Stimulated activated memory B cell treated with anti-CD40 and anti-IgM and Interleukin-4, amounts not matched to agents 10 μg/mL and 1 μg/mL and 100 μg/mL, for 72 hours (primary cell): ENCODE measurements at places on chromosomes 6 and 20.

DNA sequence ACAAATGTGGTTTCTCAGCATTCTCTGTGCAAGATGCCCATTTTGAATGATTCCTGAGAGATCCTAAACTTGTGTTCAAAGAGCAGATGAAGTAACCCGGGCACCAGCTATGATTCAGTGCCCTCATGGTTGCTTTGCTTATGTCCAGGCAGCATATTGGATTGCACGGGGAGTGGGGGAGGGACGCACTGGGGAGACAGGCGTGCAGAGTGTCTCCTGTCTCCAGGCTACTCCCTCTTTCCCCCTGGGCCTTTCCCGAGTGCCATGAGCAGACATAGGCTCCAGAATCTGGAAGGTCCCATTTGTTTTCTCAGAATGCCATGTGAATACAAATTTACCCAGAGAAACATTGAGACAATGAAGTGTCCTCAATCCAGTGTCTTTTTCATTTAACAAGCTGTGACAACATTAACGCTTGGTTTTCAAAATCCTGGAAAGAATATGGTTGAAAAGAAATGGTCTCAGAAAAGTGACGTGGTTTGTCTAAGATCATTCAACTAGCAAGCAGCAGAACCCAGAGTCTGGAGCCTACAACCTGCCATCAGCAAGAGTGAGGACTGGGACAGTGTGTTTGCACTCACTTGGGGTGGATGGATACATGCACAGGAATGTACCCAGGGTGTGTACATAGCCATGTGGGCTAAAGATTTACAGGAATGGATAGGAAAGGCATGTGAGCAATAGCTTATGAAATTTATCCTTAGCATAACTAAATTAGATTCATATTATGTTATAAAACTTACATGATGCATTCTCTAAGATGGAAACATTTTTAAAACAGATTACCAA lies 4.2 kb downstream of the SYNDIG1 start:
- no peak overlapping the region for H3K27ac ChIP-seq
- no peaks in the 10 kb centered on the region for H3K4me1 ChIP-seq
- no peak overlapping the region for H3K4me3 ChIP-seq
- peaks cover 30% of the 10 kb centered on the region for H3K27me3 ChIP-seq
- H3K36me3 ChIP-seq = no peaks in the 10 kb centered on the region

DNA sequence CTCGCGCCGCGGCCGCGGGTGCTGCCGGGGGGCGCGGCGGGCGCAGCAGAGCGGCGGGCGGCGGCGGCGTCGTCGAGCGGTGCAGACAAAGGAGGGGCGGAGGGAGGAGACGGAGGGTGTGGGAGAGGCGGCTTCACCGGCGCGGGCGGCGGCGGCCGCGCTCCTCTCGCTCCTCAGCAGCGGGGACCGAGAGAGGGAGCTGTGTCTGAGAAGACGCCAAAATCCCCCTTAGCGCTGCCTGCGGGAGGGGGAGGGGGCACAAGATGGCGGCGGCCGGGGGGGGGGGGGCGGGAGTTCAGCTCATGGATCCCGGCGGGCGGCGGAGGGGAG lies 296 bp downstream of the ADNP start:
- peaks cover 42% of the 10 kb centered on the region for H3K4me1 ChIP-seq
- no peaks in the 10 kb centered on the region for H3K27me3 ChIP-seq
- peak; percentile 63 for ATAC-seq
- peak overlapping the region; percentile 85 for H3K4me3 ChIP-seq
- H3K27ac ChIP-seq = peak overlapping the region; percentile 98

- no peaks in the 10 kb centered on the region for H3K27me3 ChIP-seq
- H3K27ac ChIP-seq = peak overlapping the region; percentile 15
- peaks cover 61% of the 10 kb centered on the region for H3K4me1 ChIP-seq
- peaks cover 19% of the 10 kb centered on the region for H3K36me3 ChIP-seq
These were observed 4.8 kb upstream of the SDCBP2 start for GRCh38 chr20:1333462-1334369.

GRCh38 chr20:35704514-35705261 lies 5.5 kb downstream of the ROMO1 start:
- no peak for ATAC-seq
- H3K36me3 ChIP-seq = peaks cover 35% of the 10 kb centered on the region
- no peaks in the 10 kb centered on the region for H3K27me3 ChIP-seq
- H3K27ac ChIP-seq = no peak overlapping the region
- no peak overlapping the region for H3K4me3 ChIP-seq

- H3K36me3 ChIP-seq = no peaks in the 10 kb centered on the region
- H3K27me3 ChIP-seq = no peaks in the 10 kb centered on the region
- H3K4me1 ChIP-seq = no peaks in the 10 kb centered on the region
- H3K4me3 ChIP-seq = no peak overlapping the region
- H3K27ac ChIP-seq = no peak overlapping the region
These were observed 405.7 kb downstream of the HDGFL1 start for GRCh38 chr6:22975079-22975478.

GRCh38 chr6:137542713-137543112 lies 48.5 kb upstream of the OLIG3 start:
- ATAC-seq = no peak
- H3K4me3 ChIP-seq = no peak overlapping the region
- H3K36me3 ChIP-seq = no peaks in the 10 kb centered on the region
- H3K27ac ChIP-seq = no peak overlapping the region
- no peaks in the 10 kb centered on the region for H3K4me1 ChIP-seq

DNA sequence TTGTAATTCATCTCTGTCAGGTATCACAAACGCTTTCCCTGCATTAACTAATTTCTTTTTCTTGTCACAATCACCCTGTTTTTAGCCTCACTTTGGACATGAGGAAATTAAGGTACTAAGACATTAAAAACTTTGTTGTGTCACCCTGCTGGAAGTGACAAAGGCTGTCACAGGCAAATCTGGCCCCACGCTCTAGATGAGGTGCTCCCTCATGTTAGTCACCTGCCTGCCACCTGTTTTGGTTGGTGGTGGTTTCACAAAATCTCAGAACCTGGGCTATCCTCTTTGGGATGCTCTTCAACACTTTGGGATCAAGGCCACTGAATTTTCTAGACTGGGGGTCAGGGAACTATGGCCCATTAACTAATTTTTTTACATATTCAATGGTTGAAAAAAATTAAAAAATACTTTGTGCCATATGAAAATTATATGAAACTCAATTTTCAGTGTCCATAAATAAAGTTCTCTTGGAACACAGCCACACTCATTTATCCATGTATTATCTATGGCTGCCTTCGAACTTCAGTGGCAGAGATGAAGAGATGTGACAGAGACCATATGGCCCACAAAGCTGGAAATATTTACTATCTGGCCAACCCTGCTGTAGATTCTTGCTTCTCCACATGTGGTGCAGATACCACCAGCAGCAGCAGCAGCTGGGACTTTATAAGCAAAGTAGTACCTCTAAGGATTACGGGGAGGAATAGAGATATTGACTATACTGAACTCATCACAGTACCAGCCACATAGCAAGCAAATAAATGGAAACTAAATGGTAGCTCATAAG lies 16.1 kb upstream of the TNFAIP3 start:
- no peak for ATAC-seq
- H3K27me3 ChIP-seq = no peaks in the 10 kb centered on the region
- peaks cover 22% of the 10 kb centered on the region for H3K4me1 ChIP-seq
- no peak overlapping the region for H3K27ac ChIP-seq
- peaks cover under 1% of the 10 kb centered on the region for H3K36me3 ChIP-seq

DNA sequence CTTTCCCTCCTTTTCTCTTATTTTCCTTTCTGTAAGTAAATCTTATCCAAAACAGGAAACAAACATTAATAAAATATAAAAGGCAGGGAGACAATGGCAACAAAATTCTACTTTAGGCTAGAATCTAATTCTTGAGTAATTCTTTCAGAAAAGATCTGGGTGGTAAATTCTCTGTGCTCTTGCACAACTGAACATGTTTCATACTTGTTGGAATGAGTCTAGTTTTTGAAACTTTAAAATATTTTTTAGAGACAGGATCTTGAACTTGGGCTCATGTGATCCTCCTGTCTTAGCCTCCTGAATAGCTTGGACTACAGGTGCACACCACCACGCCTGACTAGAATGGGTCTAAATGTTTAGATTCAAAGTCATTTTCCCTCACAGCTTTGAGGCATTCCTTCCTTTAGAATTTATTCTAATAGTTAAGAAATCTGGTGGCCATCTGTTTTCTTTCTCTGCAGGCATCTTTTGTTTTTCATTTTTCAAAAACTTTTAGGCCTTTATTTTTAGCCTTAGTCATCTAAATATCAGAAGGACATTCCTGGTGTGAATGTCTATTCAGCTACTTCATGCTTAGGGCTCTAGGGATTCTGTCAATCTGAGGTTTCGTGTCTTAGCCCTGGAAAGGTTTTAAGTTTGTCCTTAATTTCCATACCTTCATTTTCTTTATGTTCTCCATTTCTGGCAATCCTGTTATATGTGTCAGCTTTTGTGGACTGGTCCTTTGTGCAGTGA lies 76.5 kb downstream of the CDKAL1 start:
- no peak overlapping the region for H3K27ac ChIP-seq
- H3K36me3 ChIP-seq = peaks cover 44% of the 10 kb centered on the region
- no peaks in the 10 kb centered on the region for H3K27me3 ChIP-seq
- H3K4me3 ChIP-seq = no peak overlapping the region
- ATAC-seq = no peak

DNA sequence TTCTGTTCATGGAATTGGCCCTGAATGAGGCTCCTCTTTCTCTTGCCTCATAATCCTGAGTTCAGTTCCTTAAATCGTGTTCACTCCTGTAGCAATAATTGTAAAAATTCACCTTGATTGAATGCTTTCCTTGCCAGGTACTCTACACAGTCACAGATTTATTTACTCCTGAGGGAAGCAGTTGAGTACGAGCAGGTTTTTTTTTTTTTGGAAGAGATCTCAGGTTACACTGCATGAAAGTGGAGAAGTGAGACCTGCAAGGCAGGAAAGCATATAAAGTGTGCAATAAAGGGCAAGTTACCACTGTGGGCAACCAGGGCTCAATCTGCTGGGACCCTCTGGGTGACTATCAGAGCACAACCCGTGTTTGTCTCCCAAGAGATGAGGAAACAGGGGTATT lies 93.0 kb upstream of the DOK5 start:
- no peak overlapping the region for H3K4me3 ChIP-seq
- H3K27ac ChIP-seq = no peak overlapping the region
- H3K36me3 ChIP-seq = no peaks in the 10 kb centered on the region
- H3K27me3 ChIP-seq = peaks cover 46% of the 10 kb centered on the region

- ATAC-seq = peak; percentile 99
- H3K27ac ChIP-seq = peak overlapping the region; percentile 84
- H3K27me3 ChIP-seq = peaks cover 12% of the 10 kb centered on the region
- H3K4me1 ChIP-seq = peaks cover 60% of the 10 kb centered on the region
- H3K4me3 ChIP-seq = peak overlapping the region; percentile 59
These were observed 56.7 kb downstream of the APCDD1L start for GRCh38 chr20:58458342-58459057.

DNA sequence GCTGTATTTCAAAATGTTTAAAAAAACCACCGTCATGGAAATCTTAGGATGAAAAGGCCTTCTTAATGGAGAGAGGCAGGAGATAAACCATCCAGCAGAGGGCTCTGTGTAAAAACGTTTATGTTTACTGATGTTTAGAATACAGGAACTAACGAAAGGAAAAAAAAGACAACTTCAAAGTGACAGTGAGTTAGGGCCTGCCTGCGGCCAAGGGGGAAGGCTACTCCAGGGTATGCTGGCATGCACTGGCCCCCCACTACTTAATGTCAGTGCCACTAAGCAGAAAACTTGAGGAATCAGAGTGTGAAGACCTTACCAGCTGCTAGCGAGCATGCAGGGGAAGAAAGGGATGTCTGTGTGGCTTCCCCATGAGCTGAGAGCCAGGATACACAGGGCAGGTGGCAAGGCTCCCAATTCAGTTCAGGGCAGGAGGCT lies 47.7 kb downstream of the AKAP7 start:
- H3K27me3 ChIP-seq = no peaks in the 10 kb centered on the region
- peaks cover 6% of the 10 kb centered on the region for H3K36me3 ChIP-seq
- peaks cover 6% of the 10 kb centered on the region for H3K4me1 ChIP-seq
- no peak for ATAC-seq

- H3K4me1 ChIP-seq = no peaks in the 10 kb centered on the region
- no peak overlapping the region for H3K27ac ChIP-seq
- ATAC-seq = no peak
- H3K27me3 ChIP-seq = no peaks in the 10 kb centered on the region
These were observed 67.1 kb downstream of the LAMP5 start for GRCh38 chr20:9581509-9581908.

GRCh38 chr6:72857791-72858585 lies 236.1 kb downstream of the KCNQ5 start:
- no peaks in the 10 kb centered on the region for H3K36me3 ChIP-seq
- no peak for ATAC-seq

DNA sequence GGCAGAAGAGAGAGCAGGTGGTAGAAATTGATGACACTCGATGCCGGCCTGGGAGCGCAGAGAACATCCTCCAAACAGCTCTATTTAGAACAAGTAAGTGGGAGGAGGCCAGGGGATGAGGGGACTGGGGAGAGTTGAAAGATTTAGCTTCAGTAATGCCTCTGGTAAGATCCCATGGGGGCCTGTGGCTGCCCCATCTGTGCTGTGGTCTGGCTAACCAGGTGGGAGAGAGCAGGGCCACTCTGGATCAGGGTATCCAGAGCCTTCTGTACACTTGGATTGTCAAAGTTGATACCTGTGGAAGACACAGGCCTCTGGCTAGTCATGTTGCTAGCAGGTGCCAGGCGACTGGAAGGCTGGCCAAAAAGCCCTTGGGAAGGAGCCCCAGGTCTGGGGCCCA lies 27.6 kb downstream of the NCOA5 start:
- H3K36me3 ChIP-seq = peaks cover 79% of the 10 kb centered on the region
- peaks cover 67% of the 10 kb centered on the region for H3K4me1 ChIP-seq
- H3K27me3 ChIP-seq = peaks cover 21% of the 10 kb centered on the region
- peak overlapping the region; percentile 34 for H3K27ac ChIP-seq

DNA sequence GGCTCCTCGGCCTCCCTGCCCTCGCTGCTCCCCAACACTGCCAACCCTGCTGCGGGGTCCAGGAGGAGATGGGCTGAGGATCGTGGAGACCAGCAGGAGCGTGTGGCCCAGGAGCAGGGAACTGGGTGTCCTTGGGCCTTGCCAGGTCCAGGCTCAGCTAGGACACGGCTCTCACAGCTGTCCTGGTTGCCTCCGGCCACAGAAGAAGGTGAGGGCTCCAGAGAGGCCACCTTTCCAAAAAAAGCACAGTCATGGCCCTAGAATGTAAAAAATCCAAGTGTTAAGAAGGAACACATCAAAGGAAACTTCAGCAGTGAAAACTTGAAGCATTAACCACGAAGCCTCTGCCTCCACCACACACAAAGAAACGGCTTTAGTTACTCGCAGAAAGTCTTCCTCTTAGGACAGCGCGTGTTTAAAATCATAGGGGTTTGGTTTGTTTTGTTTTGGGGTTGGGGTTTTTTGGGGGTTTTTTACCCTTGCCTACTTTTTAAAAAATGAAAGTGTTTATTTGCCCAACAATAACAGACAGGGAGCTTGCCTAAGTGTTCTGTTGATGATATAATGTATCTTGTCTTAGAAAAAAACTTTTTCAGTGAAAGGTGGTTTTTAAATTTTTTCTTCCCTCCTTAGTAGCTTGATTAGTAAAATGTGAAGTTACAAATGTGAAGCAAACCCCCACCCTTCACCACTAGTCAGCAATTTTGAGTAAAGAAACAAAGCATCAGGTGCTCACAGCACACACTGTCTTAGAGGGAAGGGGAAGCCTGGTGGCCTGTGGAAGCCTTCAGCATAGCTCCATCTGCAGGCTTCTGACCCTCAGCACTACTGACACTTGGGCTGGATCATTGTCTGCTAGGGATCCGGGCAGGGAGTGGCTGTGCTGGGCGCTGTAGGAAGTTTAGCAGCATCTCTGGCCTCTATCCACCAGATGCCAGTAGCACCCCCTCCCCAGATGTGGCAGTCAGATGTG lies 60.0 kb downstream of the PTPN1 start:
- H3K27ac ChIP-seq = peak overlapping the region; percentile 40
- H3K36me3 ChIP-seq = peaks cover 69% of the 10 kb centered on the region
- no peaks in the 10 kb centered on the region for H3K27me3 ChIP-seq
- peak overlapping the region; percentile 9 for H3K4me3 ChIP-seq
- peak; percentile 92 for ATAC-seq
- H3K4me1 ChIP-seq = peaks cover 83% of the 10 kb centered on the region
